Prostate gland (tissue), 2 donors: ENCODE measurements at places on chromosomes 16 and 17. TPM values are rescaled to one million over a fixed set of nuclear protein-coding genes. Genes with fewer than 3 reads are reported as not detected.

DNA sequence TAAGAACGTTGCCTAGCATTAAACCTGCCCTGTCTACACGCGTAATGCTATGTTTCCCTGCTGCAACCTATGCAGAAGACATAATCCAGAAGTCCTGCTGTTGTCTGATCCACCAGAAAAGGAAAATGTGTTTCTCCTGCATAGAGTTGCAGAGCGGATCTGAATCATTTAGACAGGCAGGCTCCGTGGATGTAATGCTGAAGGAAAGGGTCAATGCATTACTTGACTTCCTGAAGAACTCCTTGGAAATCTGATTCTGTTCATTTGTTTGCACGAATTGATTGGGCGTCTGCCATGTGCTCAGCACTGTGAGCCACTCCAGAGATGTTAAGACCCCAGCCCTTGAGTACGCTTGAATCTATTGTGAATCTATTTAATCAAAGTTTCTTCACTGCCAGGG, 83.4 kb downstream of the FOXL1 start:
- H3K27me3 ChIP-seq = no peaks in the 10 kb centered on the region
- DNase-seq = no peak
- H3K4me1 ChIP-seq = no peaks in the 10 kb centered on the region
- no peak overlapping the region for H3K27ac ChIP-seq
- H3K36me3 ChIP-seq = no peaks in the 10 kb centered on the region

GRCh38 chr16:2950773-2951172, 13.3 kb upstream of the KREMEN2 start:
- DNase-seq = no peak
- H3K4me3 ChIP-seq = no peak overlapping the region
- no peaks in the 10 kb centered on the region for H3K27me3 ChIP-seq
- no peaks in the 10 kb centered on the region for H3K4me1 ChIP-seq
- no peak overlapping the region for H3K27ac ChIP-seq

DNA sequence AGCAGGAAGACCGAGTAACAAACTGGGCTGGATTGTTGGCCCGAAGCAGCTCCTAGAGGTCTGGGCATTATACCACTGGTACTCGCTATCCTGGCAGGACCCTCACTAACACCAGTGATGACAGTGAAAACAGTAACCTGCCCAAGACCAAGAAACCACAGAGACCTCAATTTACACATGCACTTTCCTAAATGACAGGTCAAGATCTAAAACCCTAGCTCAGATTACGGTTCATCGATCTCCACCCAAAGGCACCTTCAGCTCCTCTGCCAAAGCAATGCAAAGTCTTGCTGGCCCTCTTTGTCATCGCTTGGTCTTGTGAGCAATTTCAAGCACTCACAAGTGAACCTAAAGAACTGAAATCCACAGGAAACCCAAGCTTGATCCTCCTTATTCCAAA, 1.5 kb downstream of the PIP4K2B start:
- no peak for DNase-seq
- no peaks in the 10 kb centered on the region for H3K27me3 ChIP-seq
- H3K27ac ChIP-seq = no peak overlapping the region
- peaks cover 13% of the 10 kb centered on the region for H3K36me3 ChIP-seq
- peak overlapping the region; percentile 88 for H3K4me3 ChIP-seq
- H3K4me1 ChIP-seq = peaks cover 11% of the 10 kb centered on the region

DNA sequence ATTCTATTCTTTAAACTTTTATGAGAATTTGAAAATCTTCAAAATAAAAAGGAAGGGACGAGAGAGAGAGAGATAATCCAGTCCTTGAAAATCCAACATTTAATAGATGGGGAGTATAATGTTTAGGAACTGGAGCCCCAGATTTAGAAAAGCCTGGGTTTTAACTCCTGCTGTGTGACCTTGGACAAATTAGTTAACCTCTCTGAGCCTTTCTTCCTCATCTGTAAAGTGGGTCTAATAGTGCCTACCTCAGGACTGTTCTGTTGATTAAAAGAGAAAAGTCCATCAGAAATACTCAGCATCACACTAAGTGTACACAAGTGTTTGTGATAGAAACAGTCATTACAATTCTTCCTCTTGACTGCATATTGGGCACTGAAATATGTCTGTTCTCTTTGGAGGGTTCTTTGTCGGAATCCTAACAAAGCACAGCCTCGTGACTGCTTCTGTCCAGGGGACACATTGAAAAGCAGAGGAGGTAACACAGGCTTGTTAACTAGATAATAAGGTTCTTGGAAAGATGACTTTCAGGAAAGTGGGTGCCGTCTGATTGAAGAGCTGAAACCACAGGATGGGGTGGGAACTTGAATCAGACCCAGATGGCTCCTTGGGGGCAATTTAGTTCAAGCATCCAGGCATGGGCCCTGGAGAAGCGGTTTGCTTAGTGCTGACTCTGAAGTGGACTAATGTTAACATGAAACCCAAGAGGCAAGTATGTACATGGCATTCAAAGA, 128.2 kb downstream of the CLEC16A start:
- no peaks in the 10 kb centered on the region for H3K4me1 ChIP-seq
- H3K36me3 ChIP-seq = no peaks in the 10 kb centered on the region
- no peak for DNase-seq

DNA sequence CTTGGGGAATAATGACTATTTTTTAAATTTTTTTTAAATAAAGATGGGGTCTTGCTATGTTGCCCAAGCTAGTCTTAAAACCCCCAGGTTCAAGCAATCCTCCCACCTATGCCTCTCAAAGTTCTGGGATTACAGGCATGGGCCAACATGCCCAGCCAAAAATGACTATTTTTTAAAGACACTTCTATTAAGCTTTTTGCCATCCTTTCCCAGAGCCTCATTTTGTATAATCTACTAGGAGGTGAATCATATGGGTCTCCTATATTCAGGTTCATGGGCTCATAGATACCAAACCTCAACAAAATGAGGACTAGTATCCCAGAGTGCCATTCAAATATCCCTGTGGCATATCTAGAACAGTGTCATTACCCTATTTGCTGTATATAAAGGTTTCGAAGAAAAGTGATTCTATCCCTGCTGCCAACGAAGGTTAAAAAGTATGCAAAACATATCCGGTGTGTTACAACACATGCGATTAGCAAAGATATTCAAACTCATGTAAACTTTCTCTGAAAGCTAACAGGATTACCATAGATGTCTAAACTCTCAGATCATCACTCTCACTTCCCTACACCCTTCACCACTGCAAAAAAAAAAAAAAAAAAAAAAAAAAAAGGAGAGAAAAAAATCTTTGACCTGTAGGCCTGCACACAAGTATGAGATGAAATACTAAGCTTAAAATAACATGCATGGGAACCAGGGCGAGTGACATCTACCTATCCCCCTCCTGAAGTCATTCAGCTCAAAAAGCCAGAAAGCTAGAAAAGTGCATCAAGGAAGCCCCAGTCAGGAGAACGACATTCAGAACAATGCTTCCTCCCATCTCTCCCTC, 23.5 kb downstream of the XPO6 start:
- H3K4me3 ChIP-seq = no peak overlapping the region
- H3K27me3 ChIP-seq = no peaks in the 10 kb centered on the region
- no peaks in the 10 kb centered on the region for H3K4me1 ChIP-seq

DNA sequence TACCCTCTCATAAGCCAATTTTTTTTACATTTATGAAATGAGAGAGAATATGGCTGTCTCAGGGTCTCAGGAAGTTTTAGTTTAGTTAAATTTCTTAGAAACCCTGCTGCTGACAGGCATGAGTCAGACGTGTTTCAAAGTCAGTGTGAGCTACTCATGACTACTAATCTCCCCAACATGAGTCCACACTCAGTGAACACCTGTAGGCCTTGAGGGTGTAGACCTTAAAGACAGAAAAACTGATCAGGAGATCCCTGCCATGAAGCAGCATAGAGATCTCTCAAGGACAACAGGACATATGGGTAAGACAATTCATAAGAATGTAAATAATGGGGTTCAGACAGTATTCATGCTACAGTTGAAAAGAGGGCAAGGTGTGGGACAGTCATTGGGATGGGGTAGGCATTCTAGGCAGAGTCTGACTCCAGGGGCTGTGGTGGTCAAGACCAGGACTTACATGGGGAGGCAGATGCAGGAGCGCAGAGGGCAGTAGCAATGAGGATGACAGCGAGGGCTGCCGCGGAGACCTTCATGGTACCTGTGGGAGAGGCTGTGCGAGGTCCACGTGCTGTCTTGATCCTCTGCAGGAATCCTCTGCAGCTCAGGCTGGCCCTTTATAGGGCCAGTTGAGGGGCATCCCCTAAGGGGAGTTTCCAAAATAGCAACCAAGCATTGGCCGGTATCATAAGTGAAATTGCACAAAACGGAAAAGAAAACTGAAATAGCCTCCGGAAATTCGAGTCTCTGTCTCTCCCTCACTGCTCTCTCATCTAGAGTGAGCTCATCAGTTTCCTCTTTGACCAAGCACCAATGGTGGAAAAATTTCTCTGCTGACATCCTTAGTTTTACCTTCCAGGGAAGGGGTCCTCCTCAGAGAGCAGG, at the start of gene CCL5:
Gene CCL5, minus strand, starts transcription at position 588 of the 882 bp plus-strand sequence.
- H3K4me3 ChIP-seq = no peak within 1 kb of the TSS
- H3K27ac ChIP-seq = no peak within 1 kb of the TSS
- no peaks in the 10 kb centered on the region for H3K4me1 ChIP-seq
- no peaks in the 10 kb centered on the region for H3K36me3 ChIP-seq
- DNase-seq = no peak

GRCh38 chr16:19008245-19009169, 24.8 kb downstream of the TMC7 start:
- DNase-seq = no peak
- no peaks in the 10 kb centered on the region for H3K4me1 ChIP-seq
- H3K4me3 ChIP-seq = no peak overlapping the region
- H3K27me3 ChIP-seq = no peaks in the 10 kb centered on the region
- no peaks in the 10 kb centered on the region for H3K36me3 ChIP-seq

Gene TMEM204
- total RNA-seq = 33.9 TPM

Gene DYNC1LI2
- total RNA-seq = 98.1 TPM

Gene CFAP20
- 77.7 TPM for total RNA-seq

Gene SHISA6
- 10.6 TPM for total RNA-seq
